Cortex of kidney (tissue), 1 donor: ENCODE measurements at places on chromosomes 5 and 9.

DNA sequence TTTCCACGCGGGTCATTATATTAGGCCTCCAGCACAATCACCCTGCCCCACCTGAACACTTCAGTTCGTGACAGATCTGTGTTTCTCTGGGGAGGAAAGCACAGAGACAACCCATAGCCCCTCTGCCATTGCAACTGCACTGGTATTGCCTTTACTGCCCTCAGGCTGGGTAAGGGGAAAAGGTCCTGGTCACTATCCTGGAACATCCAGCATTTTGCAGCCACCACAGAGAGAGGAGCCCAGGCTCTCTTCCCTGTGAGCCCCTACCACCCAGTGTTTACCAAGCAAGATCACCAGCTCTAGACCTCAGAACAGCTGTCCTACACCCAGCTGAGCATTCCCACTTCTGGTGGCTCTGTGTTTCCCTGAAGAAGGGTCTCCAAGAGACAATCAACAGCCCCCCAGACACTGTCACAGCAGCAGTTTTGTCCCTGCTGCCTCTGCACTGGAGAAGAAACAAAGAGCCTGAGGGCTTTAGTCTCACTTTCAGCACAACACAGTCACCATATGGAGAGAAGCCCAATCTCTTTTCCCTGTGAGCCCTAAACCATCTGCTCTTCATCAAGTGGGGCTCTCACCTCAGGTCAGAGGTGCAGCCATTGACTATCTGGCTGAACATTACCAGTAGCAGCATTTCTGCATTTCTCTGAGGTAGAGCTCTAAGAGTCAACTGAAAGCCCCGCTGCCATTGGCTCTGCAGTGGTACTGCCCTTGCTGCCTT, 655.2 kb upstream of the FAM174A start:
- DNase-seq: no peak

DNA sequence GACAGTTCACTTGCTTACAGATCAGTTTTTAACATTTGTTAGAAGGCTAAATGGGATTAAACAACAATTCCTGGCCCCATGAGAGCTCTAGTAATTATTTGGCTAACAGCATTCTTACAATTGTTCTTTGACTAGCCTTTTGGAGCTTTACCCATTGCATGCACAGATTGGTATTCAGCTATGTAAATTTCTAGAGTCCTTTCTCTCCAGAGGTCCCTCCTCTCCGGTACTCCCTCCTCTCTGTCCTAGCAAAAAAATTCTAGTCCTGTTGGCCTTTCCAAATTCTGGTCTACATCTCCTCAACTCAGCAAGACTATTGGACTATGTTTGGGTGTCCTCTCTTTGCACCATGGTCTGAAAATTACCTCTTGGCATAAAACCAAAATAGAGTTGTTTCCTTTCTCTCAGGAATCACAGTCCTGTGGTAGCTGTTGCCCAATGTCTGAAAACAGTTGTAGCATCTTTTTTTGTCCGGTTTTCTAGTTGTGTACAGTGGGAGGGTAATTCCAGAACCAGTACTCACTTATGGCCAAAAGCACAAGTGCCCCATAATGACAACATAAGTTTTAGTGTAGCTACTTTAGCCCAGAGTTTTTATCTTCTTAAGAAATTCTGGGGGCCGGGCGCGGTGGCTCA, 18.1 kb downstream of the SAR1B start:
- DNase-seq: no peak

GRCh38 chr9:88803546-88804253, 187.6 kb upstream of the S1PR3 start:
- DNase-seq: no peak

DNA sequence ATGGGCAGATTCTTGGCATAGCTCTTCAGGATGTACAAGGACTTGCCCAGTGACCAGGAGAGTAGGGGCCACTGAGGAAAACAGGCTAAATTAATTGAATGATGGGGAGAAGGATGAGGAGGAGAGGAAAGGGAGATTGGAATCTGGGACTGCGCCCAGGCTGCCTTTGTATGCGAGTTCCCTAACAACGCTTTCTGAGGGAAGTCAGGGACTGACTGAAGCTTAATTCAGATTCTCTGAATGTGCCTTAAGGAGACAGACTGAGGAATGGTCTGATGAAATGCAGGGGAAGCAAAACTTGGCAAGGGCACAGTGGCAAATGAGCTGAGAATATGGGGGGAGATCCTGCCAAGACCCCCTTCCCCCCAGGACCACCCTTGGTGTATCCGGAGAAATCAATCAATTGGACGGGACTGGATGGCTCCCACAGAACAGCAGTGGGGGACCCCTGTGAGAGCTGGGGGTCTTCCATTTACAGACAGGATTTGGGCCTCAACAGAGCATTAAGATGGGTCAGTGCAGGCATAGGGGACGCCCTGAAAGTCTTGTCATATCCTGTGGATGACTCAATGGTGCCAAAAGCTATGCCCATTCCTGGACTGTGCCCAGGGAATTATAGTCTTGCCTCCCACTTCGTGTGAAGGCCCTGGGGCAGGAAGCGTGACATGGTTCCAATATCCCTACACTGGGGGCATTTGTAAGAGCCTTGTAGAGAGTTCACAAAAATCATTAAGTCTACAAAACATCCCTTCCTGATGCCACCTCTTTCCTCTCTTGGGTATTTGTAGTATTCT, 215.5 kb upstream of the TNC start:
- DNase-seq: no peak

- DNase-seq: no peak
Observed at GRCh38 chr5:168796000-168796399, 216.8 kb upstream of the PANK3 start.

DNA sequence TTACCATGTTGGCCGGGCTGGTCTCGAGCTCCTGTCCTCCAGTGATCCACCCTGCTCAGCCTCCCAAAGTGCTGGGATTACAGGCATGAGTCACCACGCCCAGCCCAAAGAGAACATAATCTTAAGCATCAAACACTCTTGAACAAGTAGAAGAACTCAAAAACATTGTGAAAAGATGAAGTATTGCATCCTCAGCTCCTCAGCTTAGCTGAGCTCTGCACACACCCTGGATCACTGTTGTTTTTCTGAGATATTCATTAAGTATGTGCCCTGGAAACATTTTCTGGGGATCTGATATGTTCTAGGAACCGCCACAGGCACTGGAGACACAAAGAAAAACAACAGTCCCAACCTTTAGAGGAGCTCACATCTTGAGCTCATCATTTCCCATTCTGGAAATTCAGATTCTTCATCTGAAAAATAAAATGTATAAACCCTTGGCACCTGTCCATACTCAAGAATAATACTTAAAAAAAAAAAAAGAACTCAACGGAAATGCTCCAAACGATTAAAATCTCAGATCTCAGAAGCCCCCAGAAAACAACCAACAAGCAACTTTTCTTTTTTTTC, 62.2 kb upstream of the ZNF462 start:
- DNase-seq: no peak

GRCh38 chr5:124663101-124663506, 83.3 kb downstream of the ZNF608 start:
- no peak for DNase-seq
